Prostate gland (tissue), 2 donors: ENCODE measurements at places on chromosomes 11 and 22.

GRCh38 chr11:95727620-95728019 is 62.0 kb downstream of the FAM76B start:
- no peak for DNase-seq

DNA sequence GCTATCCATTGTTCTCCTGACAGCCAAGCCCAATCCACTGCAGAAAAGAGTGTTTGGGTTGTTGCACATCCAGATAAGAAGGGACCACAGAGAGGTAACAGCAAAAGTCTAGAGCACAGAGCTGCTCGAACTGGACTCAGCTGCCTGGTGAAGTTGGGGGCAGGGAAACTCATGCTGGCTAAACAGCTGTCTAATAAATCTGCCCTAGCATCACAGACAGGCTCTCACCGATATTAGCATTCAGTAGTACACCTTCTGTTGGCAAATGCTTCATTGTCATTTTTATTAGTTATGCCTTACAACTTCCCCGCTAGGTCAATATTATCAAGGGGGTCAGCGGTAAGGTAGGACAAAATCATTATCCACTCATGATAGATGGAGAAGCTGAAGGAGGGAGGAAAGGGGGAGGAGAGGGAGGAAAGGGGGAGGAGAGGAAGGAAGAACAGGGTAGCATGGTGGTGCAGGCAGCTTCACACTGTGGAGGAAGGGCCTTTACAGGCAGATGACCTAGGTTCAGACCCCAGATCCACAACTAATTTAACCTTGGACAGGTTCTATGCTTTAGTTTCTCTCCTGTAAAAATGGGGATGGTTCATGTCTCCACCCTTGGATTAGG is 102.7 kb downstream of the LARGE1 start:
- no peak for DNase-seq

- no peak for DNase-seq
Measured at GRCh38 chr11:71331631-71332030, 79.3 kb upstream of the SHANK2 start.

DNA sequence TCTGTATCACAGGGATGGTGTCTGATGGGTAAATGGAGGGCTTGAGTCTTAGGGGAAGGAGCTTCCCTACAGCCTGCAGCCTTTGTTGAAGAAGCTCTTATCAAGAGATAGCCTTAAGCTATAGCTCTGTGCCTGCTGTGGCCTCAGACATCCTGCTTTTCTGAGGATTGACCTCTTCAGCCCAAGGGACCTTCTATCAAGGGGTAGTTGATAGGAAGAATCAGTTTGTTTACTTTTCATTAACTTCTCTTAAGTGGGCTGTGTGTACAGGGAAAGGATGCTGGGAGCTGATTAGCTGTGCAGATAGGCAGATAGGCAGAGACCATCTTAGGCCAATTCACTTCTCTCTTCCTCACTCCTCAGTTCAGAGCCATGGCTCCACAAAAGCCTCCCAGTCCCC is 151.8 kb upstream of the CADM1 start:
- DNase-seq: no peak

GRCh38 chr22:46065691-46066454 is 84.5 kb upstream of the PPARA start:
- DNase-seq: no peak
